ENCODE measurements at places on chromosomes 3 and 15. TPM values are rescaled to one million over a fixed set of nuclear protein-coding genes. Genes with fewer than 3 reads are reported as not detected.

GRCh38 chr15:100940767-100941379 lies 21.7 kb downstream of the LRRK1 start:
- DNase-seq, result no peak

DNA sequence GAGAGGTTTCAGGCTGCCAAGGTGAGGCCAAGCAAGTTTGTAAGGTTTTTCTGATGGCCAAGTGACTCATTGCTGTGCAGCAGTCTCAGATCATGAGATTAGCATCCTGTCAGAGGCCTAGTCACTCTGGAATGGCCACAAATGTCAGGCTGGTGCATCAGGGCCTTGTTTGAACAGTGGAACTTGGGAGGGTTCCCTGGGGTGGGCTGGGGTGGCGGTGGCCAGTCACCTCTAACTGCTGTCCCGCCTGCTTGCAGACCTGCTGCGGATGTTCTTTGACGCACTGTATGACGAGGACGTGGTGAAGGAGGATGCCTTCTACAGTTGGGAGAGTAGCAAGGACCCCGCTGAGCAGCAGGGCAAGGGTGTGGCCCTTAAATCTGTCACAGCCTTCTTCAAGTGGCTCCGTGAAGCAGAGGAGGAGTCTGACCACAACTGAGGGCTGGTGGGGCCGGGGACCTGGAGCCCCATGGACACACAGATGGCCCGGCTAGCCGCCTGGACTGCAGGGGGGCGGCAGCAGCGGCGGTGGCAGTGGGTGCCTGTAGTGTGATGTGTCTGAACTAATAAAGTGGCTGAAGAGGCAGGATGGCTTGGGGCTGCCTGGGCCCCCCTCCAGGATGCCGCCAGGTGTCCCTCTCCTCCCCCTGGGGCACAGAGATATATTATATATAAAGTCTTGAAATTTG lies 2.8 kb upstream of the FAM131A start:
- peak; percentile 88 for DNase-seq

GRCh38 chr3:156707588-156707987 lies 33.2 kb downstream of the TIPARP start:
- DNase-seq, result no peak

DNA sequence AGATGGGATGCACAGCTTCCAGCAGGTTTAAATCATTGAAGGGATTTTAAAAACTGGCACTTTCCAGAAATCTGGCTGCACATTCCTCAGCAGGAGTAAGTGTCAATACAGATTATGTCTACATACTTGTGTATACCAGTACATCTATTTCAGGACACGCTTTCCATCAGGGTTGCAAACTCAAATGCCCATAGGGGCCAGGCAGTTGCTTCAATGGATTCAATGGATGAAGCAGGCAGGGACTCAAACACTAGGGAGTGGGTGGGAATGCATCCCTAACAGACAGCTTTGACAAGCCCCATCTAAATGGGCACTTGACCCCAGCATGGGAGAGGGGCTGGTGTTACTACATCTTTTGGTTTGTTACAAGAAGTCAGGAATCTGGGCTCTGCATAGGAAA lies 136.8 kb downstream of the FOXP1 start:
- DNase-seq, result no peak

DNA sequence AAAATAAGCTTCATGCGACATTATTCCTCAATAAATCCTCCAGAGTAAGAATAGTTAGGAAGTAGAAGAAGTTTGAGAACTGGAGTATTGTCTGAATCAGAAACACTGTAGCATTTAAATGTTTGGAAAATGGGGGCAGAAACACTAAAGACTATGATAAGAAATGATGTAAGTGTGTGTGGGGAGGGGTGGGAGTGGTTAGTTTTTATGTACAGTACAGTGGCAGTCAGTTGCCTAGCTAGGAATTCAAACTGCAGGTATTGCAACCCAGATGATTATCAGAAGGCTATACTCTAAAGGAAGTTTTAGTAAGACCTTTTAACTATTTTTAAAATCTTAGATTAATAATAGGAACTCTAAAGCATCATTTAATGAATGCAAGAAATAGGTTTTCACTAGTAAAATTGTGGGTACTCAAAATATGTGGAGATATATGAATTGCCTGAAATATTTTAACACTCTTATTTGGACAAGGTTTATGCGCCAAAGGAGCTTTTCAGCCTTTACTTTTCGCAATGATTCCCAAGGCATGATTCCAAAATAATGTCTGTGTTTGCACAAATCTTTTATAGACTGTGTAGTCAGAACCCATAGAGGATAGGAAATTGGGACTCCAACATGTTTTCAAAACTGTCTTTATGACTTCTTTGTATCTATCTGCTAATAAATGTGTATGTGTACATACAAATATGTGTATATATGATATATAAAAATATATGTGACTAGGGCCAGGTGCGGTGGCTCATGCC lies 8.0 kb upstream of the CCDC50 start:
- no peak for DNase-seq

DNA sequence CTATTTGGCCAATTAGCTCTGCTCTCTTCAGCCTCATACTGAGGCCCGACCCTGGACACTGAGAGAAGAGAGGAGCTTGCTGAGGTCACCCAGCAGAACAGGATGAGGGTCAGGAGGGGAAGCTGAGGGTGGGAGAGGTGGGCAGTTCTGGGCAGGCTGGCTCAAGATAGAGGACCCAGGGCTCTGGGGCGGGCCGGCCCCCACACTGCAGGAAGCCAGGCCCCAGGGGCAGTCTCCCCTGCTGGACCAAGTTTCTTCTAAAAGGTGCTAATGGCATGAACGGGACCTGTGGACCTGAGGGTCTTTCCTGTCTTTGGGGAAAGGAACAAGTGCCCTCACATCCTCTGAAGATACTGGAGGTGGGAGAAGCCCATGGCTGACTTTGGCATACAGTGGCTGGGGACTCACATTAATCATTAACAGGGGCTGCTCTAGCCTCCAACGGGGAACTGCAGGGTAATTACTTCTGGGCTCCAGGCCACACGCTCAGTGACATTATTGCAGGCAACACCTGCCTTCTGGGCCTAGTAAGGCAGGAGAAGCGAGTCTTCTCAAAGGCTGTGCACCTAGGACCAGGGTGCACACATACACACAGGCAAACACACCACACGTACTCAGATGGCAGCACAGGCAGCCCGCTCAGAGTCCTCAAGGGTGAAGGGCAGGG lies 10.6 kb downstream of the HCN4 start:
- DNase-seq, result no peak

DNA sequence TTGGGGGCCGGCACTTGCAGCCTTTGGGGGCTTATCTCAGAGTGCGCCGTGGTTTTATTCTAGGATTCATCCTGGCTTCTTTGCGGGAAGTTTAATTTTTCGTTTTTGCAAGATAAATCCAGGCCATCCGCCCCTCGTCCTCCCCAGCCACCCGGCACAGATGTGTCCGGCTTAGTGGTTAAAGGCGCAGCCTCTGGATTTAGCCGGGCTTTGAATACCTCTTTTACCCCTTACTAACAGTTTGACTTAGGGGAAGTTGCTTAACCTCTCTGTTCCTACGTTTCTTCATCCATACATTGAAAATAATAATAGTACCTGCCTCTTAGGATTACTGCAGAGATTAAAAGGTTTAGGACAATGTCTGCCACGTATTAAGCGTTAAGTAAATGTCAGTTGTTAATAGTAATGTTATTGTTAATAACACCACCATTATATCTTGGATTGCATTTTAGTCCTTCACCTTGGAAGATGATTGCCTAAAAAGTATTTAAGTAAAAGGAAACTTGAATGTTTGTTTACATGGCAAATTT lies 714 bp downstream of the ECT2 start:
- DNase-seq, result peak; percentile 33

DNA sequence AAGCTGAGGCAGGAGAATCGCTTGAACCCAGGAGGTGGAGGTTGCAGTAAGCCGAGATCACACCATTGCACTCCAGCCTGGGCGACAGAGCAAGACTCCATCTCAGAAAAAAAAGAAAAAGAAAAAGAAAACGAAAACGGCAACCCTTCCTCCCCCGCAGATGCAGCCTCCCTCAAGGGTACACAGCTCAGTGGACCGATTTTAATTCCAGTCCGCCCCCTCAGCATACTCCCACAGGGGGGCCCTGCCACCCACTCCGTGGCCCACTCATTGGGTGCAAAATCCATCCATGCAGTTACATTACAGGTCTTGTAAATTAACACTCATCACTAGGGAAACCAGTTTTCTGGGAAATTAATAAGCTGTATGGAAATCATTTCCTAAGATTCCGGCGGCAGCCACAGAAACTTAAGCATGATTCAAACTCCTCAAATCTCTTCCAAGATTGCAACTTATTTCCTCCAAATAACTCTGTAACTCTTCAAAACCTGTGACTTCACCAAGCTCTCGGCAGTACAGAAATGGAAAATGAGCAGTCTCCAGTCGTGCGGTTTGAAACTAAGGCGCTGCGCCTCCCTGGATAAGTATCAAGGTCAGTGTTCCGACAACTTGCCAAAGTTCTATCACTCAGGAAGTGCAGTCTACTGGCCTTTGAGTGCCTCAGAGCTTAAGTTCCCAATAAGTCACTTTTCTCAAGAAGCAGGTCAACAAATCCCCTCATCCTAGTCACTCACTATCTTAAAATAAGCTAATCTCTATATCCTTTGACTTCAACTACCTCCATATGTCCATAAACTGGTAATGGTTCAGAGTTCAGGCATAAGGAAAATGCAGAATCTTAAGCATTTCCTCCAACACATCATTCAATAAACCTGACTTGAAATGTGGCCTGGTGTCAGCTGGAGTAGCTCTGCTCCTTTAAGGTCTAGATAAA lies 24.7 kb upstream of the KLHL6 start:
- no peak for DNase-seq

- no peak for DNase-seq
Observed at GRCh38 chr3:69445498-69445897, 59.6 kb upstream of the FRMD4B start.

GRCh38 chr15:98217356-98217755 lies 256.9 kb downstream of the ARRDC4 start:
- DNase-seq, result no peak

DNA sequence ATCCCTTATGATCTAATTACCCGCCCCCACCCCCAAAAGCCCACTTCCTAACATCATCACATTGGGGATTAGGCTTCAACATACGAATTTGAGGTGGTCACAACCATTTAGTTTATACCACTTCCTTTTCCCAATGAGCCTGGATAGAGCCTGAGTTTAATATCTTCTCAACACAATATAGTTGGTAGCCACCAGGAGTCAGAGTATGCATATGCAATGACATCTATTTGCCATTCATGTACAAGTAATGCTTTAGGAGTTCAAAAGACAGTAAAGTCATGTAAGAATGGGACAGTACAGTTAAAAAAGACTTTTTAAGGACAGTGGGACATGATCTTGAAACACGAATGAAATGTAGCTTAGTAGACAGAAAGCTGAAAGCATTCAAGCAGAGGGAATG lies 172.4 kb downstream of the DCLK3 start:
- DNase-seq, result peak; percentile 16

GRCh38 chr3:65557899-65558564 lies 480.7 kb downstream of the MAGI1 start:
- no peak for DNase-seq

GRCh38 chr3:18789734-18790133 lies 358.6 kb upstream of the KCNH8 start:
- DNase-seq, result no peak

- no peak for DNase-seq
Observed at GRCh38 chr3:76063811-76064210, 278.5 kb upstream of the ZNF717 start.

The MAP2K1 gene
- polyA plus RNA-seq, result 70.6 TPM

The TRIM42 gene
- polyA plus RNA-seq, result not detected

The CEMIP gene
- 0.18 TPM for polyA plus RNA-seq

The C2CD4A gene
- not detected for polyA plus RNA-seq

The SI gene
- polyA plus RNA-seq, result not detected

The RLBP1 gene
- polyA plus RNA-seq, result 0.23 TPM

The IL17RC gene
- polyA plus RNA-seq, result 12.8 TPM

All from mammary epithelial cell (primary cell).